ENCODE measurements at places on chromosomes 13 and 19.
A peak's percentile ranks its signal among the peaks of the same experiment; 100 is the strongest.

GRCh38 chr13:80337288-80338081 lies 3.4 kb downstream of the SPRY2 start:
- DNase-seq = peak; percentile 54

DNA sequence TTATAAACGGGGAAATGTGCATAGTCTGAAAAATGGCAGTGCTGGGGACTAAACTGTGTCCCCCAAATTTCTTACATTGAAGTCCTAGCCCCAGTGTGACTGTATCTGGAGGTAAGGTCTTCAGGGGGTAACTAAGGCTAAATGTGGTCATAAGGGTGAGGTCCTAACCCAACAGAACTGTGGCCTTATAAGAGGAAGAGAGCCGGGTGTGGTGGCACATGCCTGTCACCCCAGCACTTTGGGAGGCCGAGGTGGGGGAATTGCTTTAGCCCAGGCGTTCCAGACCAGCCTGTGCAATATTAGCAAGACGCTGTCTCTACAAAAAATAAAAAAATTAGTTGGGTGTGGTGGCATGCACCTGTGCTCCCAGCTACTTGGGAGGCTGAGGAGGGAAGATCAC lies 17.8 kb downstream of the PROZ start:
- DNase-seq = no peak

DNA sequence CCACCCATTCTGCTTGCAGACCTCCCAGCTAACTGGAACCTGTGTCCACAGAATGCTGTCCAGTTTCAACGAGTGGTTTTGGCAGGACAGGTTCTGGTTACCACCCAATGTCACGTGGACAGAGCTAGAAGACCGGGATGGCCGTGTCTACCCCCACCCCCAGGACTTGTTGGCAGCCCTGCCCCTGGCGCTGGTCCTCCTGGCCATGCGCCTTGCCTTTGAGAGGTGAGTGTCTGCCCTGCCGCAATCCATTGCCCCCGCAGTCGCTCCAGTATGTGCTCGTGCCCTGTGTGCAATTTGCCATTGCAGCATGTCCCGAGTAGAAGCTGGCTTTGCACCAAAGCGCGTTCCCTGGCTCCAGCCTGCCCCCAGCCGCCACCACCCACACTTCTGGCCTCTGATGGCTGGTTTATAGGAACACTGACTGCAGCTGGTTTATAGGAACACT lies 41.9 kb downstream of the CERS4 start:
- DNase-seq = peak; percentile 36

- no peak for DNase-seq
Measured at GRCh38 chr19:18843960-18844359, 12.2 kb downstream of the UPF1 start.

Data from foreskin fibroblast (primary cell).